Esophagus mucosa (tissue), 1 donor: ENCODE measurements at places on chromosomes 11 and 22. TPM values are rescaled to one million over a fixed set of nuclear protein-coding genes. Genes with fewer than 3 reads are reported as not detected.

DNA sequence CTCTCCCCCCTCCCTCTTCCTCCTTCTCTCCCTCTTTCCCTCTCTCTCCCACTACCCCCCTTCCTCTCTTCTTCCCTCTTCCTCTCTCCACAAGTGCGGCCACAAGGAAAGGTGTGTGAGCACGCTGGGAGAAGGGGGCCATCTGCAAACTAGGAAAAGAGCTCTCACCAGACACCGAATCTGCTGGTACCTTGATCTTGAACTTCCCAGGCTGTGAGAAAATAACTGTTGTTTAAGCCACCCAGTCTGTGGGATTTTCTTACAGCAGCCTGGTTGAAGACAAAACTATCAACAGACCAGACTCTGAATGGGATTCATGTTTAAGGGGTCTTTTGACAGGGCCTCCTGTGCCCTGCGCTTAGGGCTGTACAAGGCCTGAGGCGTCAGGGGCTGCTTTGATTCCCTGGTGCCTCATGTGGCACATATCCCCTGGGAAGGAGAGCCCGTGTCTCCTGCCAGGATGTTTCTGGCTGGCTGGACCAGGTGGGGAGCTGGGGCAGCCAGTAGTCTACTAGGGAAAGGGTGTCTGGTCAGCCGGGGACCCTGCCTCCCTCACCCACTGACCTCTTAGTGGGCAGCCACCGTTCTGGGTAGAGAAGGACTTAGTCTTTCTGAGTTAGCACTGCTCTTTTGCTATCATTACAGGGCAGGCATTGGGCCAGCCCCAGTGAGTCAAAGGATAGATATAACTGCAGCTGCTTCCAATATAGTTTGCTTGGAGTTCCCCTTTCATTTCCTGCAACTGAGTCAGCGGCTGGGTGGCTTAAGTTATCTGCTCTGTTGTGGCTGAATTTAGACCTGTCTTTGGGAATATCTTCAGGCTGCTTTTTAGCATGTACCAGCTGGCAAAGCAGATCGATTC is 6.2 kb downstream of the PANX1 start:
- peak; percentile 73 for ATAC-seq

- peak; percentile 29 for ATAC-seq
Observed at GRCh38 chr11:113082341-113082955, 121.2 kb downstream of the NCAM1 start.

- no peak for ATAC-seq
Observed at GRCh38 chr11:109514313-109515018, 92.5 kb downstream of the C11orf87 start.

- ATAC-seq, result no peak
Observed at GRCh38 chr22:43238526-43239006, 51.6 kb upstream of the TTLL12 start.

DNA sequence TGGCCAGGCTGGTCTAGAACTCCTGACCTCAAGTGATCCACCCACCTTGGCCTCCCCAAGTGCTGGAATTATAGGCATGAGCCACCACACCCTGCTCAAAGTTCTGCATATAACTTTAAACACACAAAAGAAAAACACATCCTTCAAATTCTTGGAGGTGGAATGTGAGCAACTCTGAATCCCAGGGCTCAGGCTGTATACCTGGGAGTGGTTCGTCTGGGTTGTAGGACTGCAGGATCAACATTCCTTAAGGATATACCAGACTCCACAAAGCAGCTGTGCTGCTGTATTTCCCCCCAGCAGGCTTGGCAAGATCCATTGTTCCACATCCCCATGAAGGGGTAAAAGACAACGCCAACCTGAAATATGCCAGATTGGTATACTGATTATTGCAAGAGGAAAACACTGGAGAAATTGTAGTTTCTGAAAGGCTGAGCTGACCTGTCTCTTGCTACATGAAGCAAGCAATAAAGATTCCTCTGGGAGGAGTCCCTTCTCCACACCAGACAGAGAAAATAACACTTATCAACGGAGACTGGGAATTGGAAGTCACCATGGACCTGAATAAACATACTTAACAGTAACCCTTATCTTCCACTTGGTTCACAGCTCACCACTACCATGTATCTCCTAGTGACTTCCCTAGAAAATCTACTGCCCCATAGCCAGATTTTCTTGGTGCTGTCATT is 12.2 kb upstream of the RPS3 start:
- ATAC-seq, result no peak

GRCh38 chr11:120052196-120052775 is 85.6 kb downstream of the TRIM29 start:
- no peak for ATAC-seq

GRCh38 chr11:3148255-3148989 is 16.7 kb downstream of the OSBPL5 start:
- ATAC-seq, result no peak

MGAT3 gene
- 0.44 TPM for total RNA-seq

UBQLN3 gene
- not detected for total RNA-seq

CCDC83 gene
- total RNA-seq, result not detected
